Central memory CD4-positive, alpha-beta T cell (primary cell): ENCODE measurements at places on chromosomes 12 and 14.

GRCh38 chr14:70064136-70064865, 124.5 kb downstream of the SLC8A3 start:
- DNase-seq: no peak

DNA sequence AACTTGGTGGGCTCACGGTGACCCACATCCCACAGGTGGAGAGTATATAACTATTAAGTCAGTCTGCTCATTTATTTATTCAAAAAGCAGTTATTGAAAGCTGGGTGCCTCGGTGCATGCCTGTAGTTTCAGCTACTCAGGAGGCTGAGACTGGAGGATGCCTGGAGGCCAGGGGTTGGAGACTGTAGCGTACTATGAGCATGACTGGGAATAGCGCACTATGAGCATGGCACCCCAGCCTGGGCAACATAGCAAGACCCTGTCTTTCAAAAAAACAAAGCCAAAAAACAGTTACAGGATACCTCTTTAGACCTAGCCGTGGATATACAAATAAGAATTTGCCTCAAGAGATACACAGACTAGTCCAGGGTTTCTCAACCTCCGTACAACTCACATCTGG, 139.8 kb downstream of the ZFP36L1 start:
- DNase-seq: no peak

DNA sequence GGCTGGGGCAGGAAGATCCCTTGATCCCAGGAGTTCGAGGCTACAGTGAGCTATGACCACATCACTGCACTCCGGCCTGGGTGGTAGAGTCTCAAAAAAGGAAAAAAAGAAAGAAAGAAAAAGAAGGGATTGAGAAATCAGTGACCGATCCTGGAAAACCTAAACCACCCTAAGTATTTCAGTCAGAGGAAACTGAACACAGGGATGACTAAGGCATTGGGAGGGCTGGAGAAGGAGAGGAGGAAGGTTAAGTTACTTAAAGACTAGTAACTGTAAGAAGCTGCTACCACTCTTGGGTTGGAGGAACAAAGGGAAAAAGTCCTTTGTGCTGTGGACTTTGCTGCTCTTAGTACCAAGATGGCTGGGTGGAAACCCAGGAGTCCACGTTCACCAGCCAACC, 10.6 kb downstream of the HHIPL1 start:
- DNase-seq: no peak

DNA sequence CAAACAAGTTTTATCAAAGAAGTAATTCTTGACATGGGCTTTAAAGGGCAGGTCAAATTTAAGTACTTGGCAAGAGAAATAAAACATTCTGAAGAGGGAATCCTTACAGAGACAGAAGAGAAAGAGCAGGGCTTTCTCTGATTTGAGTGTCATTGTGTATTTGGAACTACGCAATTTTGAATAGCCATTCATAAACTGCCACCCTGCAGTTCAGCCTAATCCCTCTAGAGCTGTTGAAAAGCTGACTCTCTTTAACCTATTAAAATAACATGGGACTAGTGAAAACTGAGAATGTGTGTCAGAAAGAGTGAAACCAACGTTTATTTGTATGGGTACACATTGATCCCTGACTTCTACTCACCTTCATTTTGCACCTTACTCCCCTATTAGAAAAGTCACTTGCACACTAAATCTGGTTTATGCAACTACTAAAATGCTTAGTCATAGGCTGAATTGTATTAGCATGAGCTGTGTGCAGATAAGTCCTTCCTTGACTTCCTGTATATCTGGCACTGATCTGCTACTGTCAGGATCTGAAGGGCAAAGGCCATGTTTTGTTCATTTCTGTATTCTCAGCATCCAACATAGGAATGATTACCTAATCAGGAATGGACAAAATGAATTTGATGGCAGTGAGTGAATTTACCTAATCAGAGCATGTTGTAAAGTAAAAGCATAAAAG, 458.9 kb downstream of the NOVA1 start:
- no peak for DNase-seq

GRCh38 chr14:81178063-81178462, 42.7 kb downstream of the GTF2A1 start:
- DNase-seq: no peak

DNA sequence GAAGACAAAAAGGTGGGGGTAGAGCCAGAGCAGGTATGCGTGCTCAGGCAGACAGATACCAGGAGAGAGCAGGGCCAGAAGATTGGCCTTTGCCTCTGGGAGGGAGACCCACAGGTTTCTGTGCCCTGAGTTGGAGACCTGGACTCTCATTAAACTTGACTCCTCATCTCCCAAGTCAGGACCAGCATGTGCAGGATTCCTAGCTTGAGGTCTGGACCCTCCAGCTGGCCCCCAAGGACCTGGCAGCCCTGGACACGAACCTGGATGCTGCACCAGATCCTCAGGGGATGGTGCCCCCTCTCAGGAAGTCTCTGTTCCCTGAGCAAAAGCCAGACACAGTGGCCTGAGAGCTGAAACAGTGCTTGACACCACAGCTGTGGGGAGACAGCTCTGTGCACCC, 10.5 kb upstream of the KRT73 start:
- DNase-seq: no peak

GRCh38 chr12:78636231-78636855, 228.2 kb upstream of the SYT1 start:
- DNase-seq: no peak

- DNase-seq: no peak
Measured at GRCh38 chr14:69610020-69610873, 1.1 kb upstream of the SUSD6 start.

DNA sequence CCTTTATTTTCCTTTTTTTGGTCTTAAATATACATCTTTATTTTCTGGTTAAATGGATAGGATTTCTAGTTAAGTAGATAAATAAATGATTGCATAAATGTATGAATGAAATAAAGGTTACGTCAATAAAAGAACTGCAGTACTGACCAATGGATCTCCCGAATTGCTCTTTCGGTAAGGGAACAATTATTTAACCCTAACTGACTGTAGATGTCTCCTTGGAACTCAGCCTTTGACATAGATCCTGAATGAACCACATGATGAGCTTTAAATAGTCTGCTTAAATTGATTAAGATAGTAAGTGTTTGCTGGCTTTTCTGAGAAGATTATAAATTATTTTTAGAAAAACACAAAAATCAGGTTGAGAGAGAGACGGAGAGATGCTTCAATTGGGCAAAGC, 391.0 kb upstream of the SYT1 start:
- no peak for DNase-seq

GRCh38 chr14:30569903-30570226, 10.9 kb downstream of the G2E3 start:
- no peak for DNase-seq

DNA sequence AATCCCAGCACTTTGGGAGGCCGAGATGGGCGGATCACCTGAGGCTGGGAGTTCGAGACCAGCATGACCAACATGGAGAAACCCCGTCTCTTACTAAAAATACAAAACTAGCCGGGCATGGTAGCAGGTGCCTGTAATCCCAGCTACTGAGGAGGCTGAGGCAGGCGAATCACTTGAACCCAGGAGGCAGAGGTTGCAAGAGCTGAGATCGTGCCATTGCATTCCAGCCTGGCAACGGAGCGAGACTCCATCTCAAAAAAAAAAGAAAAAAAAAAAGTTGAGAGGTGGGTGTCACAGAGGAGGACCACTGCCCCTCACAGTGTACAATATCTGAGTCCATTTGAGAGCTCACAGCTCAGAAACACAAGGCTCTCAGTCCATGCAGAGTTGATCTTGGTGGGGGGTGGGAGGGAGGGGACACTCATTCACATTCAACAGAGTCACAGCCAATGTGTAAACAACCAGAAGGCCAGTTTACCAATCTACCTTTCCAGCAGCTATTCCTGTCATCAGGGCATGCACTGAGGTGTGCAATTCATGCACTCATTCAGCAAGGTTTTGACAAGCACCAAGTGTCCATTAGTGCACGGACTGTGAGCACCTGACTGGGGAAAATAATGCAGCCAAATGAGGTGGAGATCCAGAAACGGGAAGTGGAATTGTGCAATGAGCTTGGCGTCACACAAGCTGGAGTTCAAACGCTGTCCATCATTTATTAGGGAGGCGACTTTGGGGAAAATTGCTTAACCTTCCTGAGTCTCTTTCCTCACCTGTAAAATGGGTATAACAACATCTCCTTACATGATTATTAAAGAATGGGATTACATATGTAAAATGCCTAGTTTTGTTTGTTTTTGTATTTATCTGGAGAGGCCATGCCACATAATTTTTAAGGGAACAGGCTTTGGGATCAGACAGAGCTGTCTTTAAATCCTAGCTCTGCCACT, 4.4 kb upstream of the EIF5 start:
- DNase-seq: no peak

GRCh38 chr14:64946310-64947045, 3.9 kb upstream of the GPX2 start:
- DNase-seq: no peak

DNA sequence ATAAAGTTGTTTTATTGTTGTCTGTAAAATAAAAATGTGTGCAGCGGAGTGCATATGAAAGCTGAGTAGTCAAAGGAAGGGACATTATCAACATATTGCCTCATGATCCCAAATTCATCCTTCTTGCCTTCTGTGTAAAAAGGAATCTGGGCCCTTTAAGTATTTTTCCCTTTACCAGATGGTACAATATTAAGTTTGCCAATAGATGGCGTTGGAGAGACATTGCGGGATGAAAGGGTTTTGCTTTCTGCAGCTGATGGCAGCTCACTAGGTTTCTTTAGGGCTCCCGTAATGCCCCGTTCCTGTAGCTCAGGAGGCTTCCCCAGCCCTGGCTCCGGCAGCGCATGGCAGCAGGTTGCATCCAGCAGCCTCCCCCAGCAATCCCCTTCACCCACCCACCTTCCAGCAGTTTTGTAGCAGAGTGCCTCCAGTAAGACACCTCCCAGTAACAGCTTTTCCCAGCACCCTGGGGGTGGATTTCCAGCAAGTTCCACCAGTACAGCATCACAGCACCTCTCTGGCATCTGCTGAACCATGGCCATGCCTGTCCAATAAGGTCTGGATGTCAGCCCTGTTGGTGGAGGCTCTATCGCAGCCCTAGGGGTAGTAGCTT, 354.4 kb downstream of the MED13L start:
- no peak for DNase-seq

DNA sequence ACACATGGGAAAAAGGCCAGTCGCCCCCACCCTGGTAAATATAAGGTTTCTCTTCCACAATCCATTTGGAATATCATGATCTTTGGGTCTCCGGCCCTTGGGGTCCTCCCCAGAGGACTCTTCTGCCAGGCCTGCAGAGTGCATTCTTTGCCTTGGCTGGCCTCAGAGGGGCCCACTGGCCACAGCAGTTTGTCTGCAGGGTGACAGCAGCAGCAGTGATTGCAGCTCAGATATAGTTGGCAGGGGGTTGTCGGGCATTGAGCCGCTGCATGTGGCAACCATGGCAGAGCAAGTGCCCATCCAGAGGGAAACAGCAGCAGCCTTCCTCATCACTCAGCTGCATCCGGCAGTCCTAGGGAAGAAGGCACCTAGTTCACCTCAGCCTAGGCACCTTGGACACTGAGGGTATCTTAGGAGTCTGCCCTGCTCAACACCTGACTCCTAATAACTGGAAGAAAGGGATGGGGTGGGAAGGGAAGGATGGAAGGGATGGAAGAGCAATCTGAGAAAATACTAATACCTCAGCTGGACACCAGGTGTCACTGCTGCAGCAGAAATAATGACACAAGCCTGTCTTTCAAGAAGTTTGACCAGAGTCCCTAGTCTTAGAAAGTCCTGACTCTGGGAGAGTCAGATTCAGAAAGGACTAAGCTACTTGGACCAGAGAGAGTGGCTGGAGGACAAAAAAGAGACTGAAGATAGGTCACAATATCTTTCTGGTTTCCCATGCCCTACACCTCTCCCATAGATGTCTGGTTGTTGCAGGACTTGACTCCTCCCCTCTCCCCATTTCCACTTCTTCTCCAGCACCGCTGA, 8.9 kb downstream of the AJUBA start:
- DNase-seq: peak; percentile 41

DNA sequence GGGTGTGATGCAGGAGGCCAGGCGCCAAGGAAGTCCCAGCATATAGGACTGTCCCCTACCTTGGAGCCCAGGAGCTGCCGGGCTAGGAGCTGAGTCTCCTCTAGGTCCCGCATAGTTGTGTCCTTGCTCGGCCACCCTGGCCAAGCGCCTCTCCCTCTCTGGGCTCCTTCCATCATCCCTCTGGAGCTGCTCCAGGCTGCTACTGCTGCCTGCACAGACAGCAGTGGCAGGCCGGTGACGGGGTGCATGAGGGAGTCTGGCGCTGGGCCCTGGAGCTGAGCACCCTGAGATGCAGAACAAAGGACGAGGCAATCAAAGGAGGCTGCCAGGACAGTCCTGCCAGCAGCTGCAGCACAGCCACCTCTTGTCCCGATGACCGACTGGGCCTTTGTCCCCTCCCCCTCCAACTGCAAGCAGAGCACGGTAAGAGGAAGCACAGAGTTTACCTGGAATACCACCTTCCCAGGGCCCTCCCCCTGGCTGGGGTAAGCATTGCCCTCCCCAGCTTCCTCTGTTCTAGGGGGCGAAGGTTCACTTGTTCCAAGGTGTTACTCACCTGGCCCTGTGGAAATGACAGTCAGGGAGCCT, 10.4 kb downstream of the DTX1 start:
- DNase-seq: no peak

DNA sequence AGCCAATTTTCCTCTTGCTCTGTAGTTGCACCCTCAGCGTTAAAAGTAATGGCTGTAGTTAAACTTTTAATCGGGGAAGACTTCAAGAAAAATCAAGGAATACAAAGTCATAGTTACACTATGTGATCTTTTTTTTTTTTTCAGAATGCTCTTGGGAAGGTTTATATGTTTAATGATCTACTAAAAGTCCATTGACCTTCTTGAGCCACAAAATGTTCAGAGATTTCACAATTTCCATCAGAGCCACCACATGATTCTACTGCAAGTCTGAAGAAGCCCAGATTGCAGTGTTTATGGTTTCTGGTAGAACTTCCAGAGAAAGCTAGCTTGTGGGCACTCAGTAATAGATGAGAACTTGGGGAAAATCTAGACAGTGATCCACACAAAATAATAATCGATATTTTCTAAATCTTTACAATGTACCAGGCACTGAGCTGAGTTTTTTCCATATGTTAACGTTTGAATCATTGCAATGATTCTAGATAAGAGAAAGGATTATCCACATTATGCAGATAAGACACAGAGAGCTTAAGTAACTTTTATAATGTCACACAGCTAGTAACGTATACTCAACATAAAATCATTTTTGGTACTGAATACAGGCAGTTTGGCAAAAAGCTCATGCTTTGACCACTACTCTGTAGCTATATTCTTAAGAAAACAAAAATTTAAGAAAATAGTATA, 38.3 kb downstream of the GYS2 start:
- DNase-seq: no peak

DNA sequence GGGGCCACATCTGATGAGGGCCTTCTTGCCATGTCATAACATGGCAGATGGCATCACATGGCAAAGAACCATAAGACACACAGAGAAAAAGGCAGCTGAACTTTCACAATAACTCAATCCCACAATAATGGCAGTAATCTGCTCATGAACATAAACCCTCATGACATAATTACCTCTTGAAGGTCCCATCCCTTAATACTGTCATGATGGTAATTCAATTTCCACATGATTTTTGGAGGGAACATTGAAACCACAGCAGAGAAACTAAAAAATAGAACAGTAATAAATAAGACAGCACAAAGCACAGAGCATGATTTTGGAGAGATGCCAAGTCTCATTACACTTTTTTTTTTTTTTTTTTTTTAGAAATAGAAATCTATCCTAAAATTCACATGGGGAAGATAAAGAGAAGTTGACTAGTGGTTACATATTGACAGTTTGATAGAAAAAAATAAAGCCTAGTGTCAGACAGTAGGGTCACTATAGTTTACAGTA, 61.8 kb upstream of the ATF7IP start:
- no peak for DNase-seq
